Liver (tissue), 10 donors: ENCODE measurements at places on chromosomes 5 and 9. TPM values are rescaled to one million over a fixed set of nuclear protein-coding genes. Genes with fewer than 3 reads are reported as not detected.

DNA sequence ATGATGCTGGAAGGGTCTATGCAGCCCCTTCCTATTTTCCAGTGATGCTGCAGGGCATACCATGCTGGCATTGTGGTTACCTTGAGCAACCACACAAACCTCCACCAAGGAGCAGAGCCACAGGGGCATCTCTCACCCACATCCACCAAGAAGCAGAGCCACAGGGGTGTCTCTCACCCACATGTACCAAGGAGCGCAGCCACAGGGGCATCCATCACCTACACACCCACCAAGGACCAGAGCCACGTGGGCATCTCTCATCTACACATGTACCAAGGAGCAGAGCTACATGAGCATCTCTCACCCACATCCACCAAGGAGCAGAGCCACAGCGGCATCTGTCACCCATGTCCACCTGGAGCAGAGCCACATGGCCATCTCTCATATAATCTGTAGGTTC, 8.8 kb upstream of the GM2A start:
- H3K4me3 ChIP-seq = no peak overlapping the region
- peaks cover 4% of the 10 kb centered on the region for H3K4me1 ChIP-seq
- H3K36me3 ChIP-seq = no peaks in the 10 kb centered on the region
- no peak overlapping the region for H3K27ac ChIP-seq
- no peaks in the 10 kb centered on the region for H3K27me3 ChIP-seq

DNA sequence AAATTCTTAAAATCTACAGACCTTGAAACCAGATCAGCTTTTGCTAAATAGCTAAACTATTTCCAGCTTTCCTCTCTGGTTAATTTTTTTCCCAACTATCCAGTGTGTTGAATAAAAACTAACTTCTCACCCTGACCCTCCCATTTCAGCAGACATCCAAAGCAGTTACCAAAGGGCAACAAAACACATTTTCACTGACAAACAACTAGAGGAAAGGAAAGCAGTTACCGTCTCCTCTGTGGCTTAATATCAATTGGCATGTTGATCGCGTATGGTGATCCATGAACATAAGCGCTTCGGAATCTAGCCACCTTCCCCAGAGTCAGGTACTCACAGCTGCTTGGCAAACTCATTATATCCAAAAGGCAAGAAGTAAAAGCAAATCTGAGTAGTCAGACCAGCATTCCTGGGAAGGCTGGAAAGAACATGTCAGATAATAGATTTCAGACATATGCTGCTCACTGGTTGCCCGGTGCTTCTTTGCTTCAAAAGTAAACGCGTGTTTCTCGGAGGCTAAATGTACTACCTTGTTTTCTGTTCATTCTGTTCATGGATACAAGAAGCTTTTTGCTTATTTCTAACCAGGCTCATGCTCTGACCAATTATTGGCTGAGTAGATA, 463.4 kb downstream of the PDE4D start:
- no peaks in the 10 kb centered on the region for H3K27me3 ChIP-seq
- H3K4me1 ChIP-seq = peaks cover 31% of the 10 kb centered on the region
- peak overlapping the region; percentile 70 for H3K4me3 ChIP-seq
- no peaks in the 10 kb centered on the region for H3K36me3 ChIP-seq

DNA sequence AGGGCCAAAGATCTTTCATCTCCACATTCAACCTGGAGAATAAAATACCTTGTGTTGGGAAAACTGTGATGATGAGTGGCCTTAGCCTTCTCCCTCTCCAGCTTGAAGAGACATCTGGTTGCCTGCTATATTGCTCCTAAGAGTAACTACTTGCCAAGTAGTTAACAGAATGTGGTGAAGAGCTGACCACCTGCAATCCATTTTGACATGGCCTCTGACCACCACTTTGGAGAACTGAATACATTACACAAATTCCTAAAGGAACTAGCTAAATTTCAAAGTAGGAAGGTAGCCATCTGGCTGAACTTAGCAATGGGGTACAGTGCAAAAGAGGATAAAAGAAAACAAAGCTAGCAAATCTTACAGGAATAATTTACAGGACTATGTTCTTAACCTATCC, 7.2 kb downstream of the TBCA start:
- no peak overlapping the region for H3K27ac ChIP-seq
- H3K36me3 ChIP-seq = peaks cover 3% of the 10 kb centered on the region
- no peak for DNase-seq
- peaks cover 2% of the 10 kb centered on the region for H3K4me1 ChIP-seq
- H3K4me3 ChIP-seq = no peak overlapping the region

DNA sequence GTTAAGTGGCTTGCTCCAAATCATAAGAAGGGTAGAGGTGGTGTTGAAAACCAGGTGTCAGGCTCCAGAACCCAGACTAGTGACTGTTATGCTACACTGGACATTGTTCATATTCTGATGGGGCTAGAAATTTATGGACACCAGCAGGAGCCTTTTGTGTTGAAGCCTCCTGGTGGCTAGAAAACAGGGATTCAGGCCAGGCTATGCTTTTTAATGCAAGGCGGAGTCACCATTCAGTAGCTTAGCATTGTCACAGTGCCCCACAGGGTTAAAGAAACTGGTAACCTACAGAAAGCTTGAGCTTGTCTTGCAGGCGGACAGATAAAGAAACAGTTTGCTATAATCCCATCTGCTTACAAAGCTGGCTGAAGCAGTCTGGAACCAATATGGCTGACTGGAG, 23.0 kb upstream of the GOLM1 start:
- H3K36me3 ChIP-seq = no peaks in the 10 kb centered on the region
- H3K27ac ChIP-seq = no peak overlapping the region
- H3K4me1 ChIP-seq = no peaks in the 10 kb centered on the region
- no peak overlapping the region for H3K4me3 ChIP-seq

- no peak overlapping the region for H3K27ac ChIP-seq
- H3K4me1 ChIP-seq = no peaks in the 10 kb centered on the region
- no peak overlapping the region for H3K4me3 ChIP-seq
- H3K27me3 ChIP-seq = no peaks in the 10 kb centered on the region
- no peak for DNase-seq
These were observed 4.7 kb upstream of the CCL28 start for GRCh38 chr5:43416803-43417394.

GRCh38 chr5:123087173-123088030, 1.6 kb upstream of the PRDM6 start:
- no peak overlapping the region for H3K27ac ChIP-seq
- DNase-seq = no peak
- H3K4me3 ChIP-seq = no peak overlapping the region
- peaks cover 4% of the 10 kb centered on the region for H3K27me3 ChIP-seq
- no peaks in the 10 kb centered on the region for H3K36me3 ChIP-seq
- H3K4me1 ChIP-seq = peaks cover 31% of the 10 kb centered on the region

GRCh38 chr9:129910628-129911567, 75.6 kb downstream of the USP20 start:
- no peak overlapping the region for H3K4me3 ChIP-seq
- H3K27me3 ChIP-seq = no peaks in the 10 kb centered on the region
- H3K36me3 ChIP-seq = peaks cover 3% of the 10 kb centered on the region
- no peak overlapping the region for H3K27ac ChIP-seq
- H3K4me1 ChIP-seq = no peaks in the 10 kb centered on the region

DNA sequence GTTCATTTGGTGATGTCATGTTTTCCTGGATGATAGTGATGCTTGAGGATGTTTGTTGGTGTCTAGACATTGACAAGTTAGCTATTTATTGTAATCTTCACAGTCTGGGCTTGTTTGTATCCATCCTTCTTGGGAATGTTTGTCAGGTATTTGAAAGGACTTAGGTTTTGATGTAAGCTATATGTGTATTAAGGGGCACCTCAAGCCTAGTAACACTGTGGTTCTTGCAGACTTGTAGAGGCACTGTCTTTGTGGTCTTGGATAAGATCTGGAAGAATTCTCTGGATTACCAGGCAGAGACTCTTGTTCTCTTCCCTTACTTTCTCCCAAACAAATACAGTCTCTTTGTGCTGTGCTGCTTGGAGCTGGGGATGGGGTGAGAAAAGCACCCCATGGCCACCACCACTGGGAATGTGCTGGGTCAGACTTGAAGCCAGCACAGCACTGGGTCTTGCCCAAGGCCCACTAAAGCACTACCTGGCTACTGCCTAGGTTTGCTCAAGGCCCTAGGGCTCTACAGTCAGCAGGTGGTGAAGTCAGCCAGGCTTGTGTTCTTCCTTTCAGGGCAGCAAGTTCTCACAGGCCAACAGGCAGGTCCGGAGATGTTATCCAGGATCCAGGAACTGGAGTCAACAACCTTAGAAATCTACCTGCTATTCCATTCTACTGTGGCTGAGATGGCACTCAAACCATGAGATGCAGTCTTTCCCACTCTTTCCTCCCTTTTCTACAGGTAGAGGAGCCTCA, 49.3 kb upstream of the GNA14 start:
- H3K27ac ChIP-seq = no peak overlapping the region
- no peaks in the 10 kb centered on the region for H3K36me3 ChIP-seq
- DNase-seq = no peak
- H3K27me3 ChIP-seq = no peaks in the 10 kb centered on the region

- H3K36me3 ChIP-seq = no peaks in the 10 kb centered on the region
- H3K27me3 ChIP-seq = no peaks in the 10 kb centered on the region
- DNase-seq = no peak
- H3K4me3 ChIP-seq = no peak overlapping the region
These were observed 32.4 kb downstream of the IRF1 start for GRCh38 chr5:132458226-132458560.

DNA sequence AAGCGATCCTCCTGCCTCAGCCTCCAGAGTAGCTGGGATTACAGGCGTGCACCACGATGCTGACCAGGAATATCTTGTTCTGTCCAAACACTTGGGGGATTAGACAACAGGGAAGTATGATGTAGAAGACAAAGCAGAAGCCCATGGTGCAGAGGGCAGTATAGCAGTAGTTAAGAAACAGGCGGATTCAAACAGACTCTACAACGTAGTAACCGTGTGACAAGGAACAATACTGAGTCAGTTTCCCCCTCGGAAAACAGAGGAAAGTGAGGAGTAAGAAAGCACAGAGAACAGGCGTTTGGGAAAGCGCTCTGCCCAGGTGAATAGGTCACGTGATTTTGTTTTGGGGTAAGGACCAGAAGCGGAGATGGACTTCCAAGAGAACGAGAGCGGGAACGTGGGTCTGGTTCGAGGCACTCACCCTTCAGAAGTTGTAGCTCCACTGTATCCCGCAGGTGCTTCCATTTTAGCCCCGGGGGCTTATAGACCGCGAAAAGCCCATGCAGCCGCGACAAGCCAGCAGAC, 306 bp downstream of the TRUB2 start:
- no peak overlapping the region for H3K27ac ChIP-seq
- H3K4me1 ChIP-seq = peaks cover 9% of the 10 kb centered on the region
- no peaks in the 10 kb centered on the region for H3K27me3 ChIP-seq
- peak overlapping the region; percentile 89 for H3K4me3 ChIP-seq
- peaks cover 22% of the 10 kb centered on the region for H3K36me3 ChIP-seq

GRCh38 chr5:144815131-144815530, 644.5 kb downstream of the KCTD16 start:
- no peaks in the 10 kb centered on the region for H3K4me1 ChIP-seq
- H3K36me3 ChIP-seq = no peaks in the 10 kb centered on the region
- DNase-seq = no peak
- H3K27me3 ChIP-seq = no peaks in the 10 kb centered on the region

GRCh38 chr5:115869256-115869795, 27.6 kb downstream of the AP3S1 start:
- peaks cover 10% of the 10 kb centered on the region for H3K36me3 ChIP-seq
- no peak overlapping the region for H3K4me3 ChIP-seq
- no peaks in the 10 kb centered on the region for H3K4me1 ChIP-seq
- no peak overlapping the region for H3K27ac ChIP-seq
- no peaks in the 10 kb centered on the region for H3K27me3 ChIP-seq

GRCh38 chr5:7868427-7868772, 431 bp downstream of the FASTKD3 start:
- peak overlapping the region; percentile 89 for H3K27ac ChIP-seq
- H3K4me1 ChIP-seq = peaks cover 1% of the 10 kb centered on the region
- H3K36me3 ChIP-seq = peaks cover 3% of the 10 kb centered on the region
- no peak for DNase-seq

GRCh38 chr9:126906091-126906490, 8.5 kb upstream of the RALGPS1 start:
- no peaks in the 10 kb centered on the region for H3K27me3 ChIP-seq
- no peak overlapping the region for H3K27ac ChIP-seq
- H3K4me3 ChIP-seq = no peak overlapping the region
- no peak for DNase-seq
- no peaks in the 10 kb centered on the region for H3K4me1 ChIP-seq

- no peaks in the 10 kb centered on the region for H3K27me3 ChIP-seq
- H3K4me3 ChIP-seq = no peak overlapping the region
- H3K36me3 ChIP-seq = no peaks in the 10 kb centered on the region
- no peak overlapping the region for H3K27ac ChIP-seq
These were observed 138.2 kb upstream of the PLPPR1 start for GRCh38 chr9:100890321-100890720.

Gene LECT2
- 72.0 TPM for total RNA-seq

Gene PDE4D
- 11.9 TPM for total RNA-seq

Gene TMCO6
- total RNA-seq = 14.1 TPM

Gene F2R
- 18.7 TPM for total RNA-seq

Gene FBLL1
- total RNA-seq = 0.17 TPM

Gene GPR21
- 0.67 TPM for total RNA-seq
